ENCODE measurements at places on chromosomes 2 and 18. TPM values are rescaled to one million over a fixed set of nuclear protein-coding genes. Genes with fewer than 3 reads are reported as not detected.

SMPD4 gene
- total RNA-seq, result 78.6 TPM

SIX2 gene
- total RNA-seq, result 0.35 TPM

PSMA8 gene
- total RNA-seq, result not detected

HMSD gene
- 0.54 TPM for total RNA-seq

GPR75 gene
- 2.6 TPM for total RNA-seq

GAL3ST2 gene
- 0.28 TPM for total RNA-seq

DNMT3A gene
- 6.1 TPM for total RNA-seq

AGXT gene
- not detected for total RNA-seq
